HuH-7.5 (cell line): ENCODE measurements at places on chromosomes 7 and 10.

DNA sequence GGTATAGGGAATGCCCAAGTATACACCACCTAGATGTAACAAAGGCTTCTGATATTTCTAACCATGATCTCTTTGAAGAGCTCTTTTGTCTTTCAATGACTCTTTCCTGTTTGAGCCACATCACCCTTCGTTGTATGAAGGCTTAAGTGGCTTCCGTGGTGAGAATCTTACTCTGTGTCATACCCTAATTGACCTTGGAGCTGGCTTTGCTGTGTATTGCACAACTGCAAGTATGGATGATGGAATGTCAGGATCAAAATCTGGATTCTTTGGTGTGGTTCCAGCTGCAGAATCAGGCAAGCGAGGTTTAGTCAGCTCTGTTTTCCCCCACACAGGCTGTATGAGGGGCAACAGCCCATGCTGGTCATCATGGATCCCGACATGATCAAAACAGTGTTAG lies 16.0 kb downstream of the CYP3A43 start:
- DNase-seq, result no peak

- DNase-seq, result no peak
Measured at GRCh38 chr7:94700926-94701554, 45.1 kb upstream of the SGCE start.

- no peak for DNase-seq
Measured at GRCh38 chr7:45080265-45080957, 8.4 kb downstream of the NACAD start.

DNA sequence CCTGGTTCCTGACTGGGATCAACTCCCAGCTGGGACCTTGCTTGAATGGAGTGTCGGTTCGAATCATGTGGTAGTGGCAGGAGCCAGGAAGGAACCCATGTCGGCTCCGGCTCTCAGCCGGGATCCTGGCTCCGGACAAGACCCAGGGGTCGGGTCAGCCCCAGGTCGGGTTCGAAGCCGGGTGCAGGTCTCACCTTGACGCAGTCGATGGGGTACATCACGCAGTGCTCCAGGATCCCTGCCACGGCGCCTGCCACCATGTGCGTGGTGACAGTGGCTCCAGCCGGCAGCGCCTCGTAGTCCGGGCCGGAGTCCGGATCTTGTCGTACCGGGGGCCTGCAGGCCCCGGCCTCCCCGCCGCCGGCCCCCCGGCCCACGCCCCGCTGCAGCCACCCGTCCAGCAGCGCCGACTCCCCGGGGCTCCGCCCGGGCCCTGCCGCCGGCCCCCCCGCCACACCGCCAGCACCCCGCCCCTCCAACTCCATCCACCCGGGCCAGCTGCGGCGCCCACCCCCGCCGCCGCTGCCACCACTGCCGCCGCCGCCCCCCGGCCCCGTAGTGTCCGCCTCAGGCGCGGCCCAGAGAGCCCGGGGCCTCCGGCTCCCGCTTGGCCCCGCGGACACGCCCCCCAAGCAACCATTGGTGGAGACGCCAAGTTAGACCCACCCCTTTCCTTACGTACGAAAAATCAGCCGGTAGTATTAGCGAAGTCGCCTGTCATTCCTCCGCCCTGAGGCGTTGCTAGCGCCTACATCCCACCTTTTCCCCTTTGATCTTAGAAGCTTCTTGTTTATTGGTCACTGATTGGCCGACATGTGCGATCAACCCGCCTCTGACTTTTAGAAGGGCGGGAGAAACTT lies at the start of gene SLC25A28:
Gene SLC25A28 (minus strand): TSS at position 589 of the 860 bp plus-strand sequence. CDS start 104 bp downstream, at position 485.
- peak; percentile 94 for DNase-seq

DNA sequence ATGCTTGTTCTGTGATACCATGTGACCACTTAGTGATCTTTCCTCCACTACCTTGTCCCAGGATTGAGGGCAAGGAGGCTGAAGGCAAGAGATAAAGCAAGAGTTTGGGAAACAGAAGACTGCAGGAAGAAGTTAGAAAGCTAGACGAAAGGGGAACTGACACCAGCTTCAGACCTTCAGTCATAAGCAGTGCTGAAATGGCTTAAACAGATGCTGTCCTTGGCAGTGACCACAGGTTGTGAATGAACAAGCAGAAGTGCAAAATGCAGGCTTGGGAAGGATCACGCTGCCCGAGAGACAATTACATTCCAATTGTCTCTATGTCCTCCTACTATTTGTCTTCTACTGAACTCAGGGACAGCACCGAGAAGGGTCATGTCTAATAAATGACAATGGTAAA lies 704.9 kb upstream of the AUTS2 start:
- no peak for DNase-seq

DNA sequence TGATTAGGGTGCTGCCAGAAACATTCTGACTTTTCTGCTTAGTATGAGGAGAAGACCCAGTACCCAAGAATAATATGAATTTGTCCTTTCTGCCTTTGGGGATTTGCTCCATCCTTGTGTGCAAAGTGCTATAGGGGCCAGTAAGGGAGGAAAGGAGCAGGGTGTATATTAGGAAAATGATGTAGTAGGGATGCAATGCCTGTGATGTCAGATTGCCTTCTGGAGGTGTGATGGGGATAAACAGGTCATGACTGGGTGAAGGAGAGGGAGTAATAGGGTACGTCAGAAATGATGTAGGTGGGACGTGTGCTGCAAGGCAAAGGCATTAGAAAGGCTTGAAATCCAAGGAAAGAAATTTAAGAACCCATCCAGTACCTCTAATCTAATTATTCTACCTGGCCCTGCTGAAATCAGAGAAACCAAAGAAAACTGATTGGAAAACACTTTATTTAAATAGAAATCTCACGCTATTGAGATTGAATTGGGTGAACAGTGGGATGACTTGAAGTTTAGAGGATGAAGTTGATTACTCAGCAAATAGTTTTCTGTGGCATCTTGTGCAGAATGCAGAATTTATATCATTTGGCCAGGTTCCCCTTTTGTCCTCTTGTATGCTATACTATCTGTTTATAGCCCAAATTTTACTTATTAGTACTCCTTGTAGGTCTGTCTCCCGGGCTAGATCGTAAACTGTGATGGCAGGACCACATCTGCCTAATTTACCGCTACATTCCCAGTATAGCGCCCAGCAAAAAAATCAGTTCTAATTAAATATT lies 503.9 kb downstream of the SUGCT start:
- DNase-seq, result no peak

DNA sequence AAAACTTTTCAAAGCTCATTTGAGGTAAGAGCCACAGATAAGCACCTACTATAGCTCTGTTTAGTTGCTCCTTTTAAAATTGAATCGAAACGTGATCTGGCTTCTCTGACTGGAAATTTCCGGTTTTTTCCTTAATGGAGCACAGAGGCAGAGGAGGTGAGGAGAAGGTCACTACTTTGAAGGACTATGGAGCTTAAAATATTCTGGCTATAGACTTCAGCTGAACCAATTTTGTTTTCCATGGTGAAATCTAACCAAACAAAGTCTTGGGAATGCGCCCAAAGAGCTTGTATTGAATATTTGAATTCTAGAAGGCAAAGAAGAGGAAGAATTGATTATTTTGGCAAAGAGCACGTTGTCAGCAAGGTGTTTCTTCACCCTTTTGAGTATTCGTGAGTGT lies 711.1 kb downstream of the SUGCT start:
- no peak for DNase-seq

DNA sequence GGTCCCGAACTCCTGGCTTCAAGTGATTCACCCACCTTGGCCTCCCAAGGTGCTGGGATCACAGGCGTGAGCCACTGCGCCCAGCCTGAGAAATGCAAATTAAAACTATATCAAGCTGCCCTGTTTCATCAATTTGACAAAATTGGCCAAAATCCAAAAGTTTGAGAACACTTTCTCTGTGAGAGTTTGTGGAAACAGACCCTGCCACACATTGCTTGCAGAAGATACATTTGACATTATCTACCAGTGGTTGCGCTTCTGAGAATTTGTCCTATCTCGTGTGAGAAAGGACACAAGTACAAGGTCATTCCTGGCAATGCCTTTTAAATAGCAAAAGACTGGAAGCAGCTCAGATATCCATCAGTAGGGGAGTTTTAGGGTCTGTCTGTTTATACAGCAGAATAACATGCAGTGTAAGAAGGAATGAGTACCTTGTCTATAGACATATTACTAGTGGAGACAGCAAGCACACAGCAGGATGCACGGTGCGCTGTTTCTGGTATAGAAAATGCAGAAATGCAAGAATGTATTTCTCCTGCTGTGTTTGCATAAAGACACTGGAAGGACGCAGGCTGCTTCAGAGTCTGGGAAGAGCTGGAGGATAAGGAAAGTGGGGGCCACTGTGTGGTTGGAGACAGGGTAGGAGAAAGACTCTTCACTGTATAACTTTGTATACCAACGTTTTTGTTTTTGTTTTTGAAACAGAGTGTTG lies 4.3 kb downstream of the LHPP start:
- DNase-seq, result no peak
